Hepatocyte (in vitro differentiated cells): ENCODE measurements at places on chromosomes 7 and 10. TPM values are rescaled to one million over a fixed set of nuclear protein-coding genes. Genes with fewer than 3 reads are reported as not detected.

Gene GNAT3
- polyA plus RNA-seq, result not detected in 2 replicates

Gene THSD7A
- 3.4 and 4.0 TPM in 2 replicates for polyA plus RNA-seq

Gene PDE6C
- 0.15 TPM in 1 of 2 replicates, not detected in the other for polyA plus RNA-seq

Gene LRRC18
- polyA plus RNA-seq, result not detected in 2 replicates

Gene CALML5
- not detected in 2 replicates for polyA plus RNA-seq

Gene TRIP6
- polyA plus RNA-seq, result 70.3 and 98.9 TPM in 2 replicates

Gene ADARB2
- 0.10 and 0.48 TPM in 2 replicates for polyA plus RNA-seq

Gene FAM221A
- polyA plus RNA-seq, result 9.2 and 10.2 TPM in 2 replicates

Gene AOAH
- polyA plus RNA-seq, result 3.9 and 4.8 TPM in 2 replicates

Gene CC2D2B
- polyA plus RNA-seq, result 0.97 TPM in 1 of 2 replicates, not detected in the other

Gene FAM107B
- polyA plus RNA-seq, result 73.3 and 85.9 TPM in 2 replicates

Gene DOCK4
- 4.4 and 6.0 TPM in 2 replicates for polyA plus RNA-seq

Gene SHLD2
- 21.5 and 22.9 TPM in 2 replicates for polyA plus RNA-seq

Gene SPOCK2
- polyA plus RNA-seq, result 3.1 and 5.2 TPM in 2 replicates

Gene ABCC2
- 27.4 and 29.7 TPM in 2 replicates for polyA plus RNA-seq

Gene PON1
- polyA plus RNA-seq, result 42.2 and 62.3 TPM in 2 replicates

Gene SLC26A3
- 4.2 and 8.1 TPM in 2 replicates for polyA plus RNA-seq

Gene AKR1C1
- polyA plus RNA-seq, result 67.8 and 106 TPM in 2 replicates

Gene CCDC146
- polyA plus RNA-seq, result 1.9 and 2.4 TPM in 2 replicates

Gene TSPAN15
- 58.5 and 66.4 TPM in 2 replicates for polyA plus RNA-seq

Gene LIPN
- not detected in 2 replicates for polyA plus RNA-seq

Gene ADRB1
- 0.10 and 0.60 TPM in 2 replicates for polyA plus RNA-seq

Gene CLDN4
- 880 and 909 TPM in 2 replicates for polyA plus RNA-seq

Gene ZNF487
- 5.6 and 8.9 TPM in 2 replicates for polyA plus RNA-seq

Gene HDAC9
- 3.7 and 5.8 TPM in 2 replicates for polyA plus RNA-seq

Gene EBLN1
- not detected in 2 replicates for polyA plus RNA-seq

Gene NUTM2B
- 0.08 TPM in 1 of 2 replicates, not detected in the other for polyA plus RNA-seq

Gene HOXA6
- 0.16 and 0.23 TPM in 2 replicates for polyA plus RNA-seq

Gene AKR1D1
- 6.5 and 8.1 TPM in 2 replicates for polyA plus RNA-seq

Gene MEOX2
- polyA plus RNA-seq, result 1.00 and 1.3 TPM in 2 replicates

Gene XRCC2
- polyA plus RNA-seq, result 1.1 and 1.2 TPM in 2 replicates

Gene KCNH2
- polyA plus RNA-seq, result 9.1 and 11.3 TPM in 2 replicates

Gene AGAP3
- 56.7 and 63.5 TPM in 2 replicates for polyA plus RNA-seq

Gene SCIN
- polyA plus RNA-seq, result 4.4 and 6.3 TPM in 2 replicates

Gene GPR15LG
- 0.45 and 1.9 TPM in 2 replicates for polyA plus RNA-seq

Gene RBM48
- 8.4 and 8.9 TPM in 2 replicates for polyA plus RNA-seq

Gene ACSL5
- 22.2 and 22.7 TPM in 2 replicates for polyA plus RNA-seq

Gene SPAM1
- not detected in 2 replicates for polyA plus RNA-seq

Gene CNNM2
- polyA plus RNA-seq, result 3.8 and 6.8 TPM in 2 replicates

Gene LEP
- not detected in 2 replicates for polyA plus RNA-seq

Gene PDZD7
- 8.4 and 10.5 TPM in 2 replicates for polyA plus RNA-seq

Gene CYP2C19
- polyA plus RNA-seq, result 14.7 and 21.3 TPM in 2 replicates

Gene GBX1
- polyA plus RNA-seq, result not detected in 2 replicates

Gene FOXL3
- polyA plus RNA-seq, result not detected in 2 replicates

Gene SPDYE5
- 1.4 and 1.5 TPM in 2 replicates for polyA plus RNA-seq

Gene CYP2E1
- polyA plus RNA-seq, result 0.47 TPM in 1 of 2 replicates, not detected in the other

Gene LIPF
- polyA plus RNA-seq, result not detected in 2 replicates

Gene PNLIPRP3
- 0.46 TPM in 1 of 2 replicates, not detected in the other for polyA plus RNA-seq

Gene CYP2C18
- polyA plus RNA-seq, result 16.2 and 17.2 TPM in 2 replicates

Gene ORC5
- polyA plus RNA-seq, result 5.5 and 6.7 TPM in 2 replicates

Gene RPS24
- 391 and 461 TPM in 2 replicates for polyA plus RNA-seq

Gene GRM3
- polyA plus RNA-seq, result 0.07 and 0.13 TPM in 2 replicates

Gene EMX2
- polyA plus RNA-seq, result not detected in 2 replicates
